ENCODE measurements at places on chromosomes 16 and 17.

DNA sequence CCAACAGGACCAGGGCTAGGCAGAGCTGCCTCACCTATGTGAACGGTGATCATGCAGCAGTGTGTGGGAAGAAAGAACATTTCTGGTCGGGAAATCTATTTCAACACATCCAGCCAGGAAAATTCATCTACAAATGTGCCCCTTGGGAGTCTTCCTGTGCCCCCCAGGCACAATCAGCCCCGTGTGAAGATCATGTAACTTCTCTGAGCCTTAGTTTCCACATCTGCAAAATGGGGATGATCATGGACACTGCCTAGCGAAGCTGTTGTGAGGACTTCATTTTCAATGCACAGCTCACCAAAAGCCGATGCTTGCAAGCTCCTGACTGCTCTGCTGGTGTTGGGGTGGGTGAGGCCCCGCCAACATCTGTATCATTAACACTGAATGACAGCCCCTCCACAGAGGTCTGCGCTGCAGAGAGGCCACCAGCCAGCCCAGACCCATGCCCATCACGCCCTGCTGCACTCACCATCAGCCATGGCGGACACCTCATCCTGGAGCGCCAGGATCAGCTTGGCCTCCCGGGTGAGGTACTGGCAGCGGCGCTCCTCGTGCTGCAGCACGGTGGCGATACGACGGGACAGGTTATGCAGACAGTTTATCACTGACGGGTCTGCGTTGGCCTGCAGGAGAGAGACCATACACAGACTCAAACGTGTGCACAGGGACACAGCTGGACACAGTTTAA is 26.2 kb downstream of the NPRL3 start:
- no peak for DNase-seq

DNA sequence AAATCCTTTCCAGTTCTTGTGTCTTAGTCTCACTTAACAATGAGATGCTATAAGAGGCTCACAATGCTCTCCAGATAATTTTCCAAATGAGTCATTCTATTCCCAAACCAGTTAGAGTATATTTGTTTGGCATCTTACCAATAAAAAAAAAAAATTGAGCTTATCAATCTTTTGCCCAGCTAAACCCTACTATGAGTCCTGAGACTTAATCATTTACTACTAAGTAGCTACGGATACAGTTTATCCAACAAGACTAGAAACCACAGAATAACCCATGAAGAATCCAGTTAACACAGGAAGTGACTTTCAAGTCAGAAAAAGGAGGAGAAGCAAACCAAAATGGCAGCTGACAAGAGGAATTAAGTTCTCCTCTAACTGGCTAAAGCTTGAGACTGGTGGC is 330.3 kb upstream of the XYLT1 start:
- no peak for DNase-seq

GRCh38 chr16:55207693-55208428 is 116.1 kb upstream of the IRX6 start:
- no peak for DNase-seq

GRCh38 chr16:84947022-84947421 is 64.3 kb downstream of the ZDHHC7 start:
- no peak for DNase-seq
